Right renal cortex interstitium (tissue), 3 donors: ENCODE measurements at places on chromosomes 5 and 9.

GRCh38 chr5:137649228-137649935 is 86.5 kb downstream of the KLHL3 start:
- no peak for DNase-seq

- no peak for DNase-seq
Observed at GRCh38 chr9:131840220-131840619, 100.3 kb upstream of the RAPGEF1 start.

DNA sequence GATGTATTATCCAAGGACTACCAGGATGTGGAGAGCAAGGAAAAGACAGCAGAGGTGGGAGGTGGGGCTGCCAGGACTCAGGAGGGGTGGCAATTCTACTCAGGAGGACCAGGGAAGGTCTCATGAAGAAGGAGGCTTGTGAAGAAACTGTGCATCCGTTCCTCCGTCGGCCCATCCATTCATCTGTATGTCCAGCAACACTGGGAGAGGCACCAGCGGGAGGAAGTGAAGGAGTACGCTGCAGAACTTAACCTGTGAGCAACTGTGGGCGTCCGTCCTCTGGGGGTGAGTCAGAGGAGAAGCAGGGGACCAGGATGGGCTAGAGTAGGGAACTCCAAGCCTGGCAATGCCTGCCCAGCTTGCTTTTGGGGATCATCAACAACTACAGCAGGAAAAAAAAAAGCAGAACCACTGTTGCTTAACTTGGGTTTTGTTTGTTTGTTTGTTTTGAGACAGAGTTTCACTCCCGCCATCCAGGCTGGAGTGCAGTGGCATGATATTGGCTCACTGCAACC is 47.3 kb upstream of the NEURL1B start:
- no peak for DNase-seq

GRCh38 chr9:33737811-33738606 is 57.4 kb upstream of the PRSS3 start:
- DNase-seq, result no peak

GRCh38 chr5:149455889-149456409 is 76.9 kb upstream of the IL17B start:
- no peak for DNase-seq

GRCh38 chr5:119743927-119744326 is 114.6 kb downstream of the FAM170A start:
- DNase-seq, result no peak

- no peak for DNase-seq
Observed at GRCh38 chr9:2816476-2817141, 27.3 kb downstream of the PUM3 start.

- DNase-seq, result no peak
Observed at GRCh38 chr9:859251-859650, 17.8 kb downstream of the DMRT1 start.

- no peak for DNase-seq
Observed at GRCh38 chr5:132370971-132371602, 1.6 kb downstream of the SLC22A5 start.

DNA sequence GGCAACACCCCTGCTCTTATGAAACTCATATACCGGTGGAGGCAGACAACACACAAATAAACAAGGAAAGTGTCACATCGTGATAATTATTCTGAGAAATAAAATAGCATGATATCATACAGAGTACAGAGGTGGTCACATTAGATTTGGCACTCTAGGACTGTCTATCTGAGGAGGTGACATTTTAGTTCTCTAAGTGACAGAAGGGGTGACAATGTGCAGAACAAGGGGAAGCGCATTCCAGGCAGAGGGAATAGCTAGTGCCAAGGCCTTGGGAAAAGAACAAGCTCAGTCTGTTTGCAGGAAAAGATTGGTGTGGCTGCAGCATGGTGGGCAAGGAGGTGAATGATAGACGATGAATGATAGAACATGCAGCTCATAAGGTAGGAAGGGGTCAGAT is 12.7 kb upstream of the IRF1 start:
- no peak for DNase-seq

DNA sequence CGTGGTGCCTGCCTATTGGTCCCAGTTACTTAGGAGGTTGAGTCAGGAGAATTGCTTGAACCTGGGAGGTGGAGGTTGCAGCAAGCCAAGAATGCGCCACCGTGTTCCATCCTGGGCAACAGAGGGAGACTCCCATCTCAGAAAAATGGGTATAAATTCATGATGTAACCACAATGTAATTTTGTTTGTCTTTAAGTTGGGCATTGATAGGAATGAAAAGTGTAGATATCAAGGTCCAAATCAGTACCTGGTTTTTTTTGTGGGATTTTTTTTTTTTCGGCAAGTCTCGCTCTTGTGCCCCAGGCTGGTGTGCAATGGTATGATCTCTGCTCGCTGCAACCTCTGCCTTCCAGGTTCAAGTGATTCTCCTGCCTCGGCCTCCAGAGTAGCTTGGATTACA is 7.4 kb downstream of the NPM1 start:
- DNase-seq, result no peak

- no peak for DNase-seq
Observed at GRCh38 chr5:67038817-67039603, 157.6 kb downstream of the CD180 start.

- no peak for DNase-seq
Observed at GRCh38 chr5:81829242-81829641, 78.3 kb upstream of the SSBP2 start.

DNA sequence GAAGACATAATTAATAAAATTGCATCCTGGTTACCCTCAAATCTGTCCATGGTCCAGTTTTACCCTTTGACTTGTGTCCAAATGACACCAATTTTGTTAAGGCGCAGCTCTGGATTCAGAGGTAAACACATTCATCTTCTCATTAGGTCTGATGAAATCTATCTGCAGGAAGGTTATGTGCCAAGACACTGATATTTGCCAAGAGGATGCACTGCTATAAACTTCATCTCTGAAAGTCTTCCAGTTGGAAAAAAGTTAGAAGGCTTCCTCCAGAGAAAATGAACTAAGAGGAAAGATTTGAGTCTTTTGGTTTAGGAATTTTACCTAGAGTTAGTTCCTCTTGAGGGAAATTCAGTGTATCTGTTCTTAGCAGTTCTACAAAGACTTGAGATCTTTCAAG is 717.8 kb downstream of the DTWD2 start:
- no peak for DNase-seq

GRCh38 chr5:82287625-82288024 is 9.5 kb upstream of the RPS23 start:
- no peak for DNase-seq

DNA sequence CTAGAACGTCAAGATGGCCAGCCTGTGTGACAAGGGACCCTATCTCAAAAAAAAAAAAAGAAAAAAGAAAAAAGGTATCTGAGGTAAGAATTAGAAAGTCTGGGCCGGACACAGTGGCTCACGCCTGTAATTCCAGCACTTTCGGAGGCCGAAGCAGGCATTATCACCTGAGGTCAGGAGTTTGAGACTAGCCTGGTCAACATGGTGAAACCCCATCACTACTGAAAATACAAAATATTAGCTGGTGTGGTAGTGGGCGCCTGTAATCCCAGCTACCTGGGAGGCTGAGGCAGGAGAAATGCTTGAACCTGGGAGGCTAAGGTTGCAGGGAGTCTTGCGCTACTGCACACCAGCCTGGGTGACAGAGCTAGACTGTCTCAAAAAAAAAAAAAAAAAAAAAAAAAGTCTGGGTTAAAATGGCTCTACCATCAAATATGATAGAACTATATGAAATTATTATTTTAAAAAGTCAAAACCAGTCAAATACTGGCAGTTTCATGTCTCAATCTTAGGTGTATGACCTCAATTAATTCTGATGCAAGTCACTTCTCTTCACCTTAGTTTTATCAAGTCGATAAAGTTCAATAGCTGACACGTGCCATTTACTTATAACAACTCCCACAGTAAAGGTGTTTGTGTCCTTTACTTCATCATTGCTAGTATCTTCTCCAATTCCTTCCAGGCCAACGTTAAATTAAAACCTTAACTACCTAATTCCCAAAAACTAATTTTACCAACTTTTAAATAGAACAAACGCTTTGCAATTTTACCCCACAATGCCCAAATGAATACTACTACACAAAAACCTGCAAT is 1.1 kb downstream of the RPS23 start:
- DNase-seq, result no peak

DNA sequence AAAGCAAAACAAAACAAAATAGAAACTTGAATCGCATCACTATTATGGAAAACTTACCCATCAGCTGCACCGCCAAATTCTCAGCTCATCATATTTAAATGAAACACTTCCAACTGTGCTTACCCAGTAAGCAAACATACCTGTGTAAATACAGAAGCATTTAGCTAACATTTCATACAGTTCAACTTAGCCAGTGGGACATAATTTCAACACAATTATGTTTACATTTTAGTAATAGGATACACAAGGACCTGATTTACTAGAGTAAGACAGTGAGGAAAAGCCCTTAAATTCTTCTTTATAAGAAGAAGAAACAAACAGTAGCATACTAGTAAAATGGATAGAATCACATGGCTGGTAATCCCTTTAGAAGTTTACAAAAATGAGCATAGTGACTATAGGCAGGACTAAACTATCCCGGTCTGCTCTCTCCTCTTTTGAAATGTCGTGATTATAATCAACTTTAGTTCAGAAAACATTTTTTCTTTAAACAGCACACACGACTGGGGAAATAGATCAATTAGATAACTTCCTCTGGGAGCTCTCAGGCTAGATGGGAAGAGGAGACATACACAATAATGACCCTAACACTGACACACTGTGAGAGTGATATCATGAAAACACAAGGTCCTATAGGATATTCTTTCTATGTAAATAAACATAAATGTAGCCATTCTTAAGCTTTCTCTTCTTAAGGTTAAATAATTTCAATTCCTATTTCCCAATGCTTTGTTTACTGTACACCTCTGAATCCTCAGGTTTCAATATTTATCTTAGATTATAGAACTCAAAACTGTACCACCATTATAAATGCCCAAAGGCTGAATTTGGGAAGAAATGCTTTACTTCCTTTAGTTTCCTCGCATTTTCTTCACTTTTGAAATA is 15.9 kb upstream of the CDC20B start:
- DNase-seq, result no peak

DNA sequence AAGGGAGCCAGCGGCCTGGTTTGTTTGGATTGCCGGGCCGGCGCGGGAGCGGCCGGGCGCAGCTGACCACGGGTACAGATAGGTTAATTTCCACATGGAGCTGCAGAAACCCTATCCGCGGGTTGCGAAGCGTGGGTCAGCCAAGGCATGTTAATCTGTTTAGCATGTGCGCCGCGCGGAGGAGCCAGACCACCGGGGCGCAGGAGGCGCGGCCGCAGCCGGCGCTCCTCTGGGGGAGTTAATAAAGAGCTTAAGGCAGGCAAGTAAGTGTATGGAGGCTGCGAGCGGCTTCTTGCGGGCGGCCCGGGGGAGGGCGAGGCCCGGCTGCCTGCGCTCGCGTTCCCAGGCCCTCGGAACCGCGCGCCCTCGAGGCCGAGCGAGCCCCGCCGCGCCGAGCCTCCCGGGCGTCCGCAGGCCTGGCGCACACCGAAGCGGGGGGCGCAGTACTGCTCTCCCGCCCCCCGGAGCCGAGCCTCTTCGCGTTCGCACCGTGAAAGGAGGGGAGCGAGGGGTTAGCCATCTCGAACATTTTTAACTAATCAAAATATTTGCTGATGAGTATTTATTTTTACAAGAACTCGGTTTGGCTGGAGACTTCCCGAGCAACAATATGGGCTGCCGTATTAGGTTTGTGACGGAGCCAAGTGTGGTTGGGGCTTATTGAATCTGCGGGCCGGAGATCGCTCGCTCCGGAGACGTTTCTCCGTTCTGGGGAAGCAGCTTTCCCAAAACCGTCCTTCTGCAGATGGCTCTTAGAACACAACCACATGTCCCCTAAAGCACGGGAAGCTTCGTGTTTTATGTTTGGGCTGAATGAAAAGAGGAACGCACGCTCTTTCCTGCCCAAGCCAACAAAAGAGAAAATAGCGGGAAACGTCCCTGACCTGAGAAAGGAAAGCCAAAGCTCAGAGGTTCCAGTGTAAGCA is 28.8 kb downstream of the FOXD1 start:
- DNase-seq, result peak; percentile 62

- DNase-seq, result peak; percentile 40
Observed at GRCh38 chr5:32852535-32852934, 141.4 kb downstream of the NPR3 start.

DNA sequence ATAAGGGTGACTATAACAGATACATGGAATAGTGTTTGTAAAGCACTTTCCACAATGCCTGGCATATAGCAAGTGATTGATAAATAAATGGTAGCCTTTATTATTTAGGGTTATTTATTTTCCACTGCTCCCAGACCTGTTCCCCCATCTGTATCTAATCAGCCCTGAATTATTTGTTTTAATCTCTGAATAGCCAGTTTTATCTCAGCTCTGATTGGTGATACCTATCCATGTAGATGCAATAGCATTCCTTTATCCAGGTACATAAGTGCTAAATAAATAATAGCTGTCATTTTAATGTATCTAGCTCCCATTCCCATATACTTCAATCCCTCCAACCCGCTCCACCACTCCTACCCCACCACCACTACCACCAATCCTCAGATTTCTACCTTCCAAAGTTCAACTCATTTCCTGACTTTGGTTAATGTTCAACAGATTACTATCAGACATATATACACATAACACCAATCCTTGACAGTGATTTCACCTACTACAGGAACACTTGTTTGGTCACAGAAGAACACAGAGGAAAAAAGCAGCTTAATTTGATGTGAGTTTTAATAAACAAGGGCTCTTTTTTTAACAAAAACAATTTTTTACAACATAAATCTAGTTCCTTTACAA is 14.0 kb downstream of the PRKAA1 start:
- no peak for DNase-seq

GRCh38 chr9:106590759-106591505 is 272.0 kb upstream of the ZNF462 start:
- DNase-seq, result no peak

DNA sequence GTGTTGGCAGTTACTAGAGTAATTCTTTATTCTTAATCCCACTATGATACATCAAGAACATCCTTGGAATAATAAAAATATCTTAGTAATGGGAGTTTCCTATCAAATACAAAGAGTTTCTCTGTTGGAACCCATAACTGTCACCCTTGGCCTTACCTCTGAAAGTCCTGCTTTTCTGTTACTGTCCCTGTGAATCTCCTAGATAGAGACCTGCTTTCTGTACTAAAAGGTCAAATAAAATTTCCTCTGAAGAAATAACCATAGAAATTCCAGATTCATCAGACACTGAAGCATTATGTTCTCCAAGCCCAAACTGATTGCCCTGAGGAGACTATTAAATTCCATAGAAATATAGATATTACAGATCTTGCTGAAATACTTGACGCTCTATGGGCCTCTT is 63.0 kb downstream of the KCNV2 start:
- DNase-seq, result no peak

DNA sequence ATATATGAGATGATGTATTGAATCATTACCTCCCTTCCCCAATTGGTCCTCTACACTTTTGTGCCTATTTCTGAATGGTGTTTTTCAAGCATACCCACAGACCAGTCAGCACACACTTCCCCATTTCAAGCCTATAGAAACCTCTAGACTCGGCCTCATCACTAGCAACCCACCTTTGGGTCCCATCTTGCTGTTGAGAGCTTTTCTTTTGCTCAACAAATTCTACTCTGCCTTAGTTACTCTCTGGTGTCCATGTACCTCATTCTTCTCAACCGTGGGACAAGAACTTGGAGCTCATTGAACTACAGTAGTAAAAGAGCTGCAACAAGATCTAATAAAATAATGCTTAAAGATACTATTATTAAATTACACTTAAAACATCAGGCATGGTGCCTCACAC is 49.0 kb upstream of the KDM4C start:
- no peak for DNase-seq

- no peak for DNase-seq
Observed at GRCh38 chr5:69444127-69444754, 29.3 kb downstream of the MARVELD2 start.

- no peak for DNase-seq
Observed at GRCh38 chr5:87784311-87784710, 371.6 kb upstream of the CCNH start.

- no peak for DNase-seq
Observed at GRCh38 chr5:1734908-1735289, 64.7 kb downstream of the MRPL36 start.
